ENCODE measurements at places on chromosomes 3 and 15.
A peak's percentile ranks its signal among the peaks of the same experiment; 100 is the strongest.

- no peak for DNase-seq
Observed at GRCh38 chr15:29838352-29839010, 16.2 kb upstream of the TJP1 start.

DNA sequence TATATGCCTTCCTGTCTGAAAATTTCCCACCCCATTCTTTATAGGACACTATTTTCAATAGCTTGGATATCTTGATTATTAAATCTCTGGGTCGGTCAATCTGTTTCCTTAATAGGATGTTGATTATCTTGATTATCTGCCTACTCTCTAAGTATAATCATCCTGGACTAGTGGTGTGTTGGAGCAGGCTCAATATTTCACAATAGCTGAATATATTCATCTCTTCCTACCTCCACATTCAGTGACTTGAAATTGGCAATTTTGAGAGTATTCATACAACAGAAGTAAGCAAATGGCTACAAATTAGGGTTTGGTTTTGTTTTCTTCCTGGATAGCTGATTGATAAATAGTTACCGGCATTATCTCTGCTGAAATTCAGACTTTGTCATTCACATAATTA is 1162.6 kb downstream of the ROBO1 start:
- no peak for DNase-seq

GRCh38 chr15:74420193-74420905 is 13.4 kb downstream of the SEMA7A start:
- DNase-seq = no peak

GRCh38 chr3:134643150-134643675 is 7.6 kb downstream of the KY start:
- no peak for DNase-seq

DNA sequence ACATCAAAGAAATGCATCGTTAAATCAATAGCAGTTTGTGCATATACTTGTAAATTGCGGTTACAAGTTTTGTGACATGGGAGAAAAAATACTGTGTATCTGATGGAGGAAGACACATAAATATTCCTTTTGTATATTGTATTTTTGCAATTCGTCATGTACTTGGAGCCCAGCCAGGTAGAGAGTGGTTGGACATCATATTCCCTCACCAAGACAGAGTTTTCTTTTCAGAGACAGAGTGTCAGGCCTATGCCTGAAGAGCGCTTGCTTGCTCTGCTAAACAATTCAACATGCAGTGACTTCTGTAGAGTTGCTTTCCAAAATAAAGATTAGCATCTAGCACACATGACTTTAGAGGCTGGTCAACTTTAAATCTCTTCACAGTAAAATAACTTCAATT is 24.8 kb upstream of the MEIS2 start:
- no peak for DNase-seq

DNA sequence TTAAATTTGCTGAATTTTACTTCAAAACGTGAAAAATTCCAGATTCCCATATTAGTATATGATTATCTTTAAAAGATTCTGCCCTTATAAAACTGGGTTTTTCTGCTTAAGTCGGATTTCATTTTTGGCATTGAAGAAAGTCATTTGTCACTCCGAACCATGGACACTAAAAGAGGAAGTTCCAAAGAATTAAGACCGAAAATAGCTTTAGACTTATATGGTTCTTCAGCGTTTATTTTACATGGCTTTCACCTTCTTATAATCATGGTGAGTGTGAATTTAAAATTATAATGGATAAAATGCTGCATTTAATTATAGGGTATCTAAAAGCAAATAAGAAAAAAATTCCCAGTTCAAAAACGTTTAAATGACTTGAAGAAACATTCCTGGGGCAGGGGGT is 1.0 kb downstream of the C3orf38 start:
- peak; percentile 63 for DNase-seq

GRCh38 chr3:124261306-124261705 is 269.4 kb upstream of the ROPN1 start:
- DNase-seq = no peak

- DNase-seq = no peak
Observed at GRCh38 chr15:68537506-68537905, 41.3 kb upstream of the CORO2B start.

DNA sequence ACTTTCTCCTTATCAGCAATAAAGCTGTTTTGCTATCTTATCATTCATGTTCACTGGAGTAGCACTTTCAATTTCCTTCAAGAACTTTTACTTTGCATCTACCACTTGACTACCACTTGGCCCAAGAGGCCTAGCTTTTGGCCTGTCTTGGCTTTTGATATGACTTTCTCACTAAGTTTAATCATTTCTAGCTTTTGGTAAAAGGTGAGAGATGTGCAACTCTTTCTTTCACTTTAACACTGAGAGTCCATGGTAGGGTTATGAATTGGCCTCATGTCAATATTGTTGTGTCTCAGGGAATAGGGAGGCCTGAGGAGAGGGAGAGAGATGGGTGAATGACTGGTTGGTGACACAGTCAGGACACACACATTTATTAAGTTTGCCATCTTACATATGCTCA is 31.0 kb upstream of the FAM3D start:
- no peak for DNase-seq

Measured in inflammatory macrophage treated with lipopolysaccharide for 4 hours (primary cell).